ENCODE measurements at places on chromosomes 2 and 18.

DNA sequence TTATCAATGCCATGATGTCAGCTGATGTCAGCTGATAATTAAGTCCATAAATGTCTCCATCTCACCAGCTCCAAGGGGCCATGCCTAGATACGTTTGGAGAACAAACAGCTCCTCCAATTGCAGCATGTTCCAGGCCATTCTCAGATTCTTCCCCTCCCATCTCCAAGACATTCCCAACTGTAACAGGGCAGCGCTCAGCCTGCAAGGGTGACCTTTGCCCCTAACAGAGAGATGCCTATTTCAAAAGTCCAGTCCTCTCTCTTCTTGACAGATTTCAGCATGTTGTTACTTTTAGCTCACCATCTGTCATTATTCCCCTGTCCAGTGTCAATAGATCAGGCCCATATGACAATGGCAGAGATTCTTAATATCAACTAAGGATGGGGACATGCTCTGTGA is 9.9 kb downstream of the PSD4 start:
- no peak for DNase-seq

GRCh38 chr2:180146541-180146940 is 139.4 kb upstream of the CWC22 start:
- DNase-seq: no peak

DNA sequence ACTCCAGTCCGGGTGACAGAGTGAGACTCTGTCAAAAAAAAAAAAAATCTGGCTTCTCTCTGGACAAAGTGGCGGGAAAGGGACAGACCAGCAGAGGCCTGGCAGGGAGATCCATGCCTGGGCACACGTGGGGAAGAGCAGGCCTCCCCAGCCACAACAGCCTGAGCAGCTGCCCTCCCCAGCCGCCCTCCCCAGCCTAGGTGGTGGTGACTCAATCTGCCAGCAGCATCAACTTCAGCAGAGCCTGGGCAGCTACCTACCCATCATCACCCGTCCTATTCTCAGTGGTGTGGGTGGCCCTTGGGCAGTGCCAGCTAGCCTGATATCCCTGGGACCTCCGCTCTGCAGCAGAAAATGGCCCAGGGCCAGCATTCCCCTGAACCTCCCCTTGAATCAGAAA is 612.4 kb downstream of the FBXO15 start:
- no peak for DNase-seq

GRCh38 chr2:239662413-239663120 is 261.7 kb upstream of the HDAC4 start:
- no peak for DNase-seq

DNA sequence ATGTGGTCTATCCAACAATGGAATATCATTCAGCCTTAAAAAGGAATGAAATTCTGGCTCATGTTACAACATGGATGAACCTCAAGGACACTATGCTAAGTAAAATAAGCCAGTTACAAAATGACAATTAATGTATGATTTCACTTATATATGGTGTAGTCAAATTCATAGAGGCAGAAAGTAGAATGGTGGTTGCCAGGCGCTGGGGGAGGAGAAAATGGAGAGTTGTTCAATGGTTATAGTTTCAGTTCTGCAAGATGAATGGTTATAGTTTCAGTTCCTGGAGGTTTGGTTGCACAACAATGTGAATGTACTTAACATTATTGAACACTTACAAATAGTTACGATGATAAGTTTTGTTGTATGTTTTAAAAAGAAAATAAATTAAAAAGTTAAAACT is 79.2 kb upstream of the IL1R2 start:
- DNase-seq: no peak

DNA sequence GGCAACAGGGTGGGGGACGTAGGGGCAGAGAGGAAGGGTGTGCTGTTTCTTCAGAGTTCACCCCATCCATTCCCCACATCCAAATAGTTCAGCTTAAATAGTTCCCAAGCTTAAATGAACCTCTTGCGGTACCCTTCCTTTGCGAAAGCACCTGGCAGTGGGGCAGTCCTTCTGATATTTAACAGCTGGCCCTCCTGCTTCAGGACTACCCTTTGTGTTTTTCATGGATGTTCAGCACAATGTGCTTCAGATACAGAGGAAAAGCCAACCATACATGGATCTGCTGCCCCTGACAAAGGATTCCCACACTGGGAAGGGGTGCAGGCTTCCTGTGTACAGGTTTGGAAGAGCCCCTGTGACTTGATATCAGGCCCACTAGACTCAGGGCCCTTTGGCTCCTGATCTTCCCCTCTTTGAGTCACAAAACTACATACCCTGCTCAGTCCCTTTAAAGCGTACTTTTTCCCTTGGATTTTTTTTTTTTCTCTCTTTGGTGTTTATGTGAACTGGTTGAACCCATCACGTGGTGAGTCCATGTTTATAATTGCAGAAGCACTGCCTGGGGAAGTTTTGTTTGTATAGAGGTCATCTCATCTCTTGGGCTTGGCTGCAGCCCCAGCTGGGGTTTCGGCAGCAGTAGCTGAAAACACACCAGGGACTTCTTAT is 45.3 kb upstream of the IGFBP5 start:
- no peak for DNase-seq

GRCh38 chr2:100703213-100703612 is 116.7 kb upstream of the NPAS2 start:
- no peak for DNase-seq

DNA sequence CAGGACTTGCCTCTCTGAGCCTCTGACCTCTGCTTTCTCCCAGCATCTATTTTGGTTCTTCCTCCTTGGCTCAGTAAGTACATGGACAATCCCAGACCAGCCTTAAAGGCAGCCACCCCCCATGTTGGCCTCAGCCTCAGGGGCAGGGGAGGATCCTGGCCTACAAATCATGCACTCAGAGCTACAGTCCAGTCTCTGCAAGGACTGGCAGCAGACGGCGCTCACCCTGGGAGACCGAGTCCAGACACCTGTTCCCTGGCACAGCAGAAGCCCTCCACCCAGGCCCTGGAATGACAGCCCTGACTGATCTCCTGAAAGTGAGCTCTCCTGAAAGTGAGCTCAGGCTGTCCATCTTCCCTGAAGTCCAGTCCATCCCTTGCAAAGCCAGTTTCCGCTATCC is 25.7 kb upstream of the PTPN4 start:
- no peak for DNase-seq

DNA sequence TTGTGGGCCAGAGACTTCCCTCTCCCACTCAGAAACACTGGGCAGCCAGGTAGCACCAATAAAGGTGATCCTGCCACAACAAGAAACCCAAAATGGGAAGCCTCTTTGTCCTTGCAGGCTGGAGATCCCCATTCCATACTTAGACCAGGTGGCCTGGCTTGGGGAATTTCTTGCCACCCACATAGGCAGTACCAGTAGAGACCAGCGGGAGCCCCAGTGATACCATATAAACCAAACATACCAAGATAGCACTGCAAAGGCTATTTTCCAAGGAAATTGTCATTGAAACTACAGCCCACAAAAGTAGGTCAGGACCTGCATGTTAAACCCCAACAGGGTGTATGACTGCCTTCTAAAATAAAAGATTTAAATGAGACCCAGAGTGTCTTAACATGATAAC is 171.6 kb downstream of the DIS3L2 start:
- DNase-seq: no peak

GRCh38 chr2:54632733-54633692 is 90.4 kb upstream of the EML6 start:
- no peak for DNase-seq

DNA sequence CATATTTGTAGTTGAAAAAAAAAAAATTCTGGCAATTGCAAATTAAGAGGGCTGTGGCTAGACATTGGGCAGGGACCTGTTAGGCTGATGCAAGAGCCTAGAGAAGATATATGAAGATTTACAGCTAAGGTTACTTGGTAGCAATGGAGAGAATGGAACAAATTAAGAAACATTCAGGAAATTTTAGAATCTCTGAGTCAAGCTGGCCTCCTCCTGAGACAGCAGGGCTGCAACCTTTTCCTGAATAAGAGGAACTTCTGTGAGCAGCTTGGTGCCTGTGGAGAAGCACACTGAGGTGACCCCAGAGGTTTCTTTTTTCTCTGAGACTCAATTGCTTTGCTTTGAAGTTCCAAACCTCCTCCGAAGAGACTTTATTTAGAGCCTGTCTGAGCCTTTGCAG is 118.6 kb upstream of the LRATD1 start:
- DNase-seq: no peak

- no peak for DNase-seq
These were observed 26.5 kb downstream of the LRRC30 start for GRCh38 chr18:7257426-7257740.

DNA sequence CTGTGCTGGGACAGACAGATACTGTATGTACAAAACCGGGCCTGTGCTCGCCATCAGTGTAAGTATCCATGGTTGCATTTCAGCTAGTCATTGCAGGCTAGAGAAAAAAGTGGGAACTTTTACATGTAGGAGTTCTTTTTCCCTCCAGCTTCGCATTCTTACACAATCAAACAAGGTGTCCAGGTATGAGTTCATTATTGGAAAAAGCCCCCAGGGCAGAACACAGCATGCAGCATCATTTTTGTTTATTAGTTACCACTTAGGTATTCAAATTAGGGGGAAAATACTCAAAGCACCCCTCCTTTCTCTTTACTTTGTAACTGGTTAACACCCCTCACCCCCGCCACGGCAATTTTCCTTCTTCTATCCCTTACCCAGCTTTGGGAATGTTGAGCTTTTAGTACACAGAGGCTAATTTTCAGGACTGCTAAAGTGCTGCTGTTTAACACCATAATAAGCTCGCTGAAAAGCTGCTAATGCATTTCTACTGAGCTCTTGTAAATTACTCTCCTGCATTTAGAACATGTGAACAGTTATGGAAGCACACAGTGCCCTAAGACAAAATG is 13.6 kb downstream of the UPP2 start:
- DNase-seq: no peak
